ENCODE measurements at places on chromosomes 3 and 15. TPM values are rescaled to one million over a fixed set of nuclear protein-coding genes. Genes with fewer than 3 reads are reported as not detected.

DNA sequence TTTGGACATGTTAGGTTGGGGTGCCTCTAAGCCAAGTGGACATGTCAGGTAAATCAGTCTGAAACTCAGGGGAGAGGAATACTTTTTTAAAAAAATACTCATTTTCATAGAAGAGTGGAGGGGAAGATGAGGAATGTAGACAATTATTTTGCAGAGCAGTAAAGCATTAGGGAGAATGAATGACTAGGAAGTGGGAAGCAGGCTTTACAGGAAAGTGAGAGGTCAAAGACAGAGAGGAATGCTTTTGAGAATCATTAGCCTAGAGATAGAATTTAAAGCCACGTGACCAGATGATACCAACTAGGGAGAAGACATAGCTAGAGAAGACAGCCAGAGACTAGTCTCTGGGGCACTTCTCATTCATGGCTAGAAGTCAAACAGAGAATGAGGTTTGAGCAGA is 91.0 kb downstream of the RAD18 start:
- DNase-seq, result no peak

Gene PRTG
- 2.9 TPM for total RNA-seq

Gene RTP2
- total RNA-seq, result not detected

DNA sequence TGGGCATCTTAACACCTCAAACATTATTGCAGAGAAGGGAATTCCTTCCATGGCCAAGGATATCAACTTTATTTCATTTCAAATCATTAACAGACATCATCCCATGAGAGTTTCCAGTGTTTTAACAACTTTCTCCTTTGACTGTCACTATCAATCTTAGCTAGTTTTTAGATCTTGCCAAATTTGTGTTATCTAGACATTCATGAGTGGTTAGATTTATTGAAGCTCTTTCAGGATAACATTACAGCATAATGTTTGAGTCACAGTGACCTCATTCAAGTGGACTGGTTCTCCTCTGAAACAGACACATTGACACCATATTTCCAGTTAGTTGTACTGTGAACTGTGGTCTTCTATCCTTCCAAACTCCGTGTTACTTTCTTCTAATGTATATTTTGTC is 8.6 kb upstream of the TNFAIP8L3 start:
- peak; percentile 72 for DNase-seq

Gene ACAA1
- 11.2 TPM for total RNA-seq

Gene AQP9
- total RNA-seq, result not detected

GRCh38 chr3:151969026-151969642 is 95.7 kb downstream of the SUCNR1 start:
- no peak for DNase-seq

Gene P3H2
- 49.8 TPM for total RNA-seq

Gene TGM5
- total RNA-seq, result not detected

- no peak for DNase-seq
Measured at GRCh38 chr3:148457886-148458285, 239.8 kb upstream of the AGTR1 start.

DNA sequence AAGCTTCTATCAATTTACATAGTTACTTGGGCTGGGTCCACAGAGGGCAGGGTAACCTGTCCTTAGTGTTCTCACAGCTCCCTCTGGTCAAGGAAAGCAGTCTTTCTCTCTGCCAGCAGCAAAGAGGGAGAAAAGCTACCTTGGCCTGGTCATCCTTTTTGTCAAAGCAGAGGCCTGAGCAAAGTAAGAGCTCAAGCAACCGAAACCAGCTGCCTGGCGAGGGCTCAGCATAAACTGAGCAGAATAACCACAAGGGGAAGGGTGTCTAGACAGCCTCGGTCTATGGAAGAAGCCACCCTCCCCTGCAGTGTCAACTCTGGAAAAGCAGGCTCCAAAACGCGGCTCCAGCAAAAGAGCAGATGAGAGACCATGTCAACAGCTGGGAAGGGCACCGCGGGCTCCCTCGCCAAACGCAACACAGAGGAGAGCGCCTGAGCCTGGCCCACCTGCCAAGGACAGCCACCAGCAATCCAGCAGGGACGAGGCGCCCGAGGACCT is 17.4 kb downstream of the LRIG1 start:
- peak; percentile 46 for DNase-seq

- no peak for DNase-seq
Measured at GRCh38 chr3:175288621-175289020, 429.5 kb downstream of the NAALADL2 start.

GRCh38 chr15:80452166-80452565 is 48.0 kb downstream of the ARNT2 start:
- DNase-seq, result no peak

GRCh38 chr3:116394365-116394764 is 50.9 kb downstream of the LSAMP start:
- peak; percentile 66 for DNase-seq

- DNase-seq, result no peak
Measured at GRCh38 chr15:75380773-75381172, 12.4 kb upstream of the MAN2C1 start.

GRCh38 chr3:175103298-175103697 is 244.2 kb downstream of the NAALADL2 start:
- no peak for DNase-seq

Gene IQCF5
- not detected for total RNA-seq

Gene NDN
- total RNA-seq, result 158 TPM

- DNase-seq, result peak; percentile 26
Measured at GRCh38 chr3:187369089-187369447, 883 bp downstream of the RTP4 start.

DNA sequence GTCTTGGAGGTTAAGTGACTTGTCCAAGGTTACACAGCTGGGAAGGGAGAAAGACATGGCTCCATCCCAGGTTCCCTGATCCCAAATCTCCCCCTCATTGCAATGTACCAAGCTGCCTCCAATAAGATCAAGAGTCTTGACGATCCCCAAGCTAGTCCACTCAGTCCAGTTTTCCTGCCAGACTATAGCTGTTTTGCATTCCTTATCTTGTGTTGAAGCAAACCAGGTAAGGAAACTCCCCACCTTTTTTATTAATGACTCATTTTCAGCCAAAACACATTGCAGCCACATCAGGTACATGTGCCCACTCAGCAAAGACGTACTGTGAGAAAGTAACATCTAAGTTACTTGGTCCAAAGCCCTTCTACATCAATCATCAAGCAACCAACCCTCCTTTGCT is 41.9 kb downstream of the LIPC start:
- peak; percentile 84 for DNase-seq

Gene B4GALT4
- 15.0 TPM for total RNA-seq

Gene LEKR1
- 1.4 TPM for total RNA-seq

GRCh38 chr15:69414701-69415167 is 585 bp downstream of the KIF23 start:
- DNase-seq, result peak; percentile 85

Gene COPS2
- 88.4 TPM for total RNA-seq

Gene PODXL2
- total RNA-seq, result 78.7 TPM

- DNase-seq, result no peak
Measured at GRCh38 chr15:55872471-55872870, 120.9 kb downstream of the NEDD4 start.

GRCh38 chr3:99409961-99410360 is 228.4 kb upstream of the COL8A1 start:
- DNase-seq, result no peak

- DNase-seq, result no peak
Measured at GRCh38 chr3:188396251-188396650, 242.3 kb downstream of the LPP start.

Gene ARHGEF26
- 6.6 TPM for total RNA-seq

Gene CCDC39
- total RNA-seq, result not detected

- DNase-seq, result no peak
Measured at GRCh38 chr15:70147178-70147760, 49.6 kb upstream of the TLE3 start.

Gene RETNLB
- total RNA-seq, result not detected

GRCh38 chr3:196216089-196216564 is at the start of gene SLC51A:
SLC51A (plus strand) TSS chr3:196216534; CDS start chr3:196216713, 179 bp downstream.
- no peak for DNase-seq

DNA sequence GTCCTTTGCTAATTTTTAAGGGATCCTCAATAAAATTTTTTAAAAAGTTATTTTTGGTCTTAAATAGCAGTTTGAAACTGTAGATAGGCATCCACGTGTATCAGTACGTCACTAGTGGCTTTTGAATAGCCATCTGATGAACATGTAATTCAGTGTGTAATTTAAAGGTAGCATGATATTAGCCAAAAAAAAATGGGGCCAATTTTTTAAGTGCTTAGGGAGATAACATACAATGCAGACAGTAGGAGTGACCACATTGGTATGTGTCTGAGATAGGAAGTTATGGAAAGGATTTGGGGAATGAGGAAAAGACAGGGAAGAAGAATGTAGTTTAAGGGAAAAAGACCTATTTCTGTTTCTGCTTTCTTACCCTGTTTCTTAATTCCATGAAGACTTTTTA is 2.5 kb downstream of the AP4E1 start:
- DNase-seq, result no peak

Gene SOX14
- not detected for total RNA-seq

All from Daoy (cell line).